ENCODE measurements at places on chromosomes 1 and 21.

DNA sequence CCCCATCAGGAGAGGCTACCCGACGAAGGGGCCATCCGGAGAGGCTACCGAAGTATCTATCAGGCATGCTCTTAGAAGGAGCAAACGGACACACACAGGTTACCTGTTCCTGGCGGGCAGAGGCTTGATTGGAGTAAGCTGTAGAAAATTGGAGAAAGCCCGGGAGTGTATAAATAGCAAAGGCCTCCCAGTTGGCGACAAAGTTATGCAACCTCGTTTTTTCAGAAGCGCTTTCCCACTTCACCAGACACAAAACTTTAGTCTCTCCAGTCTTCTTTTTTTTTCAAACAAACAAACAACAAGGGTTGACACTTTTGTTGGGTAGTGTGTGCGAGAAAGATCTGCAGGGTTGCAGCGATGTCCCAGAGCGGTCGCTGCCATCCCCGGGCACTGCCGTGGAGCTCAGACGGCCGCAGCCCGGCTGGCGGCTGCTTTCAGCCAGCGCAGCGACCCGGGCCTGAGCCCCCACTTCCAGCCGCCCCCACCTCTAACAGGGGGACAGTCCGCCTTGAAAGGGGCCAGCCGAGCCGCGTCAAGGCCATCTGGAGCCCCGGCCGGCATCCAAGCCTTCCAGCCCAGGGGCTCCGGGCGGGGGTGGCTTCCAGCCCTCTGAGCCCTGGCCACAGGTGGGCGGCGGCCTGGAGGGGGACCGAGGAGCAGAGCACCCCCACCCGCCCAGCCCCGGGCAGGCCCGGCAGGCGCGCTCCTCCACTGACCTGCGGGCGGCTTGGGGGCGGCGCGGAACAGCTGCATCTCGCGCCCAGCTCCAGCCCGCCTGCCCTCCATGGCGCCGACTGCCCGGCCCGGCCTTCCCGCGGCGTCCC is 616 bp downstream of the MCOLN3 start:
- DNase-seq: peak; percentile 27

- no peak for DNase-seq
These were observed 3.2 kb upstream of the THEMIS2 start for GRCh38 chr1:27868932-27869718.

DNA sequence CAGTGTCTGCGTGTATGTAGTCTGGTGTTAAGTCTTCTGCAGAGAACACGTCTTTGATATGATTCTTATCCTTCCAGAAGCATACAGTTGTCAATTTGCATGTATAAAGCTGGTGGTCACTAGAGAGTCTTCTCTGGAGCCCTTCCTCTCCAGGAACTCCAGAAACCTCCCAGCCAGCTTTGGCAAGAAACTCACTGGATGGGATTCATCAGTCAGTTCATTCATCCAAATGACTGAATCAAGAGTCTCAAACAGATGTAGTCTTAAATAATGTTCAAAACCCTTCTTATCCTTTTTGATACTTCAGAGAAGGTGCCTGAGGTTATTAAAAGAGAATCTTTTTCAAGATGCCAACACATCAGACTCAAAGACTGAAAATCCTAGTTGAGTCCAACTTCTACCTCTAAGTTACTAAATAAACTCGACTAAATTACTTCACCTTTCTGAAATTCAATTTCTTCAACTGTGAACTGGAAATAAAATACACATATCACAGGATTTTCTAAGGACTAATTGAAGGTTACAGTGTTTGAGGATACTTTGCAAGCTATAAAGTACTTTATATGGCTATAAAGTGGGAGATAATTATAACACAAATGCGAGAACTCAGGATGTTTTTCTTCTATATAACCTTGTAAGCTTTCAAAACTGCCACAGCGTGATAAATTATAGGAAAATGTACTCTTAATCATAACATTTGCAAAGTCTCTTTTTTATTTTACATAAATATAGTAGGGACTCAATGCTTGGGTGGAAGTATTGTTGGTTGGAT is 252.4 kb downstream of the FGGY start:
- no peak for DNase-seq

DNA sequence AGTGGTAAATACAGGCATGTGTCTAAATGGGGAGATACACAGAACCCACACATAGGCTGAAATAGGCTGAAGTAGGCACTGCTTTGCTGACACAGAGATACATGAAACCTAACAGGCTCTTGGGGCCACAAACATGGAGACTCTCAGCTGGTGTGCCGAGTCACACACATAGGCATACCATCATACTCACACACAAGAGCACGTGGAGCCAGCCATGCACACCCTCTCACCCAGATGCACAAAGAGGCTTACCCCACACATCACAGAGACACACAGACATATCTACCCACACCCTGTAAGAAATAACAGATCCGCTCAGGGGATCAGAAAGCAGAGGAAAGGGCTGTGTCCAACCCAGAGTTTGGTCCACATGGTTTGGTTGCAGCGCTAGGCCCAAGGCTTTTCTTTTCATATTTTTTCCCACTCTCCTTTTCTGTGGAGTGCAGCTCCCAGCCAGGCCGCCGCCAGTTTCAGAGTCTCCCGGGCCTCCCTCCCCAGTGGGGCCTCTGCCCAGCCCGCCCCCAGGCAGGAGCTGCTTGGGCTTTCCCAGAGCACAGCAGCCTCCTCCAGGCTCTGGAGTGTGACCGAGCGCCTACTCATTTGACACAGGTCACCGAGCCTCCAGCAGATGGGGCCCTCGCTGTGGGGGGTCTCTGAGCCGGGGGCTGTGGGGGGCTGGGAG is 3.9 kb upstream of the POU3F1 start:
- DNase-seq: no peak

GRCh38 chr1:116666187-116667077 is 1.1 kb downstream of the IGSF3 start:
- DNase-seq: no peak

- no peak for DNase-seq
These were observed 83.8 kb downstream of the PRKAA2 start for GRCh38 chr1:56728964-56729363.

GRCh38 chr1:52125736-52126359 is 16.0 kb upstream of the ZFYVE9 start:
- DNase-seq: no peak

DNA sequence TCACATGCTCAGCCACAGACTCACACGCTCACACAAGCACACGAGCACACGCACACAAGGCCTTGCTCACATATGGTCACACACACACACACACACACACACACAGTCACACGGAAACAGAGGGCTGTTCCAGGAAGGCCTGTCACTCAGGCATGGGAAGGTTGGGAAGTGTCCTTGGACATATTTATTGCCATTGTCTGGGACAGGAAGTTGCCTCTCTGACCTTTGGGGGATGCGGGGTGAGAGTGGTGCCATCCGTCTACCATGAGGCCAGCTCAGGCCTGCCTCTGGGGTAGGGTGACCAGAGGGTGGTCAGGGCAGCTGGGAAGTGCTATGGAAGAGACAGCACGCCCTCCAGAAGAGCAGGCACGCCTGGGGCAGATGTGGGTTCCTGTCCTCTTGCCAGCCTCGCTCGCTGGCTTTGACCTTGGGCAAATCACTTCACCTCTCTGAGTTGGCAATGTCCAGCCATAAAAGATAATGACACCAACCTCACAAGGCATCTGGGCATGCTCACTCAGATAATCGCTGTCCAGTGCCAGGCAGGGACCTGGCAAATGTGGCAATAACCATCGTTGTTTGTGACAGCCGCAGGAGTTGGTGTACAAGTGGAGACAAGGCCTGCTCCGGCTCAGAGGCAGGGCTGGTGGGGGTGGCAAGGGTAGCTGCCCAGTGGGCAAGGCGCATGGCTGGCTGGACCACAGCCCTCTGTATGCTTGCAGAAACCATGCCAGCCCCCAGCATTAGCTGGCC is 8.0 kb upstream of the GUCA2A start:
- DNase-seq: no peak

Data from NCI-H1105 (cell line).